ENCODE measurements at places on chromosomes 7 and 10. TPM values are rescaled to one million over a fixed set of nuclear protein-coding genes. Genes with fewer than 3 reads are reported as not detected.
A peak's percentile ranks its signal among the peaks of the same experiment; 100 is the strongest.

The LIPF gene
- total RNA-seq = not detected

The CPN1 gene
- not detected for total RNA-seq

GRCh38 chr10:105502058-105502457 lies 861.0 kb downstream of the SORCS3 start:
- H3K4me3 ChIP-seq = no peak overlapping the region
- DNase-seq = no peak
- H3K36me3 ChIP-seq = no peaks in the 10 kb centered on the region

- peak overlapping the region; percentile 81 for H3K4me3 ChIP-seq
- peak overlapping the region; percentile 84 for H3K27ac ChIP-seq
- H3K36me3 ChIP-seq = no peaks in the 10 kb centered on the region
- peaks cover 4% of the 10 kb centered on the region for H3K4me1 ChIP-seq
- DNase-seq = no peak
These were observed 1.7 kb upstream of the SH2B2 start for GRCh38 chr7:102284891-102285539.

DNA sequence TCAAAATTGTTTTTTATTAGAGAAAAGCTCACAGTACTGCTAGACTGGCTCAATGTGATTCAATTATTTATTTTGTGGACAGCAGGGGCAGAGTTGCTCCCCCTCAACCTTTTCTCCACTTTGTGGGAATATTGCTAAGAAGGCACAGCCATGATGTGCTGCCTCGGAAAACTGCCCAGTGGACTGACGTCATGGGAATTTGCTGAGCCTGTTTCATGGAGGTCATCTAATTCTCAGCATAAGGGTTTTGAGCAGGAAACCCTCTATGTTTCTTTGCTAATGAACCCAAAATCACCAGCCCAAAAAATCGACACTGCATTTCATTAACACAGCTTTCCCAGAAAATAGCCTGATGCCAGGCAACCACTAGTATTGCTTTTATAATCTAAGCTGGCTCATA lies 228.8 kb upstream of the FAM3C start:
- no peaks in the 10 kb centered on the region for H3K4me1 ChIP-seq
- no peak overlapping the region for H3K27ac ChIP-seq
- no peaks in the 10 kb centered on the region for H3K27me3 ChIP-seq
- H3K36me3 ChIP-seq = no peaks in the 10 kb centered on the region

GRCh38 chr10:18666810-18667209 lies 7.6 kb downstream of the ARL5B start:
- no peak overlapping the region for H3K27ac ChIP-seq
- no peaks in the 10 kb centered on the region for H3K27me3 ChIP-seq
- no peaks in the 10 kb centered on the region for H3K4me1 ChIP-seq
- H3K4me3 ChIP-seq = no peak overlapping the region

- H3K4me1 ChIP-seq = no peaks in the 10 kb centered on the region
- no peaks in the 10 kb centered on the region for H3K36me3 ChIP-seq
- H3K4me3 ChIP-seq = no peak overlapping the region
- no peak for DNase-seq
- H3K27me3 ChIP-seq = no peaks in the 10 kb centered on the region
These were observed 125.5 kb downstream of the CLEC2L start for GRCh38 chr7:139648941-139649425.

DNA sequence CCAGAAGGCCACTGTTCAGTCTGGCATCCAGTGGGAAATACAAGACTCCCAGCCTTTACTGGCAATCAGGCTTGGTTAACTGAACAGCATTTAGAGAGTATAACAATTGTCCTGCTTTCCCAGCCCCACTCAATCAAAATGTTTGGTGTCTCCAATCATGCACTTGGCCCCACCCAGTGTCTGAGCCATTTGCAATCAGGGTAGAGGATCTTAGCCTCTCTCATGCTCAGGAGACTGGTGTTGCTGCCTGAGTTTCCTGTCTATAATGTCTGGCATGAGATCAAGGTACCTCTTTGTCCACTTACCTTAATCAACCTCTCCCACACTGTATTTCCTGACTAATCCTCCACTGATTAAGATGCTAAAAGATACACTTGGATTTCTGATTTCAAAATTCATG lies 290.2 kb upstream of the GHITM start:
- no peak overlapping the region for H3K27ac ChIP-seq
- H3K4me1 ChIP-seq = no peaks in the 10 kb centered on the region
- DNase-seq = no peak
- H3K4me3 ChIP-seq = no peak overlapping the region
- H3K36me3 ChIP-seq = no peaks in the 10 kb centered on the region
- H3K27me3 ChIP-seq = no peaks in the 10 kb centered on the region

GRCh38 chr10:66258693-66259092 lies 667.1 kb upstream of the LRRTM3 start:
- H3K27me3 ChIP-seq = no peaks in the 10 kb centered on the region
- no peaks in the 10 kb centered on the region for H3K4me1 ChIP-seq
- no peaks in the 10 kb centered on the region for H3K36me3 ChIP-seq
- H3K4me3 ChIP-seq = no peak overlapping the region

DNA sequence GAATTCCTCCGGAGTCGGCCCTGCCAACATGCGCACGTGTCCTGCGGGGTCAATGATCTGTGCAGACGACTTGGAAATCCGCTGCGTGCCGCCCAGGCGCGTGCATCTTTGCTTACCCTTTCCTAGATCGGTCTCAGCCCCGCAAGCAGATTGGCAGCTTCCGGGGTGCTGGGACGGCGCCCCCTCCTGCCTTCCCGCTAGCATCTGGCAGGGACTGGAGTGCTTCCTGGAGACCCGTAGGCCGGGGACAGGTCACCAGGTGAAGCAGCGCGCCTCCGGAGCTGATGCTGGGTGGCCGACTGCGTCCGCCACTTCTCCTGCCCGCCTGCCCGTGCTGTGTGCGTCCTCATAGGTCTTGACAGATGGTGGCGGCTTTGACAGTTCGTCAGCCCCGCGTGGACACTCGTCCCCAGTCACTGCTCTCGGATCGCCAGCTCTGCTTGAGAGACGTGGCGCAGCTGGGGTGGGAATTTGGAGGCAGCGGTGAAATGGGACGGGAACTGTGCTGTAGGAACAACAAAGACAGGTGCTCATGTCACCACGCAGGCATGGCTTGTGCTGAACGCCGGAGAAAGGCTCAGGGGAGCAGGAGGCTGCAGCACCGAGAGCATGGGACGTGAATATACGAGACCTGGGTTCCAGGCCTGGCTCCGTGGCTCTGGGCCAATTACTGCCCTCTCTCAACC lies 21.9 kb upstream of the KCNK18 start:
- H3K27ac ChIP-seq = no peak overlapping the region
- H3K36me3 ChIP-seq = no peaks in the 10 kb centered on the region
- peak overlapping the region; percentile 24 for H3K4me3 ChIP-seq
- DNase-seq = no peak
- no peaks in the 10 kb centered on the region for H3K4me1 ChIP-seq

Data from breast epithelium (tissue), 4 donors.